Neural crest cell (in vitro differentiated cells): ENCODE measurements at places on chromosomes 13 and 19.

GRCh38 chr13:22276616-22277015, 605.7 kb downstream of the FGF9 start:
- no peak for DNase-seq

DNA sequence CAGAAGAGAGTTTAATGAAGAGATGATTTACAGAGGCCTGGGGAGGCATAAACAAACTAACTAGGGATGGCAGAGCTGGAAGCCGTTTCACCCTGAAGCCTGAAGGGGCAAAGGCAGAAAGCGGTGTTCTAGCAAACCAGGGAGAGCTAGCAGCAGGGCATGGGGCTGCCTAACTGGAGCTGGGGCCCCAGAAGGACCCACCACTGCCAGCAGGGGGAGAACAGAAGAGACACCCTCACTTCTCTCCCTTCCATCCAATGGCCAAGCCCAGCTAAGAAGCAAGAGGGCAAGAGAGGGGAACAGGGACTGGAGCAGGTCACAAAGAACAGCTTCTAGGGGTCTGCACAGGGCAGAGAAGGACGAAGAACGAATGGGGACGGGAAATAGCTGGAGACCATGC, 195.5 kb downstream of the KATNAL1 start:
- DNase-seq = no peak

- no peak for DNase-seq
Measured at GRCh38 chr13:114097893-114098688, 34.3 kb downstream of the RASA3 start.

- DNase-seq = no peak
Measured at GRCh38 chr19:1608359-1609102, 3.3 kb upstream of the UQCR11 start.

- no peak for DNase-seq
Measured at GRCh38 chr13:91303031-91303430, 44.5 kb upstream of the MIR17HG start.

DNA sequence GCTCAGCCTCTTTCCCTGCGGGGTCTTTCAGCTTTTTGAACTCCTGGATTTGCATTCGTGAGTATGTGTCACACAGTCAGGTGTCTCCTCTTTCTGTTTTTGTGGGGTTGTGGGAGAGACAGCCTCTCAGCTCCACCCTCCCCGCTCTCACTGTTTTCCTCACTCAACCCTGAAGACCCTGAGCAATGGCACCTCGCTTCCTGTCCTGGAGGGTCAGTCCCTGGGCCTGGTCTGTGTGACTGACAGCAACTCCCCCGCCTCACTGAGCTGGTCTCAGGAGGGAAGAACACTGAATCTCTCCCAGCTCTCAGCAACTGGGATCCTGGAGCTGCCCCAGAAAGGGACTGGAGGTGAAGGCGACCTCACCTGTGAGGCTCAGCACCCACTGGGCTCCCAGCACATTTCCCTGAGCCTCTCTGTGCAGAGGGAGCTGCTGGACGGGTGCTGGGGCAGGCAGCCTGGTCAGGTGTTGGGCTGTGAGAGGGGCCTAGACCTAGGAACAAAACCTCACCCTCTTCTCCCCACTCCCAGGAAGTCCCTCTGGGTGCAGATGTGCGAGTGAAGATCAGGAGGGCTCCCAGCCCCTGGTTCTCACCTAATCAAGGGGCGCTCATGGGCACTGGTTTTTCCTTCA, 4.2 kb upstream of the SIGLEC7 start:
- DNase-seq = no peak

DNA sequence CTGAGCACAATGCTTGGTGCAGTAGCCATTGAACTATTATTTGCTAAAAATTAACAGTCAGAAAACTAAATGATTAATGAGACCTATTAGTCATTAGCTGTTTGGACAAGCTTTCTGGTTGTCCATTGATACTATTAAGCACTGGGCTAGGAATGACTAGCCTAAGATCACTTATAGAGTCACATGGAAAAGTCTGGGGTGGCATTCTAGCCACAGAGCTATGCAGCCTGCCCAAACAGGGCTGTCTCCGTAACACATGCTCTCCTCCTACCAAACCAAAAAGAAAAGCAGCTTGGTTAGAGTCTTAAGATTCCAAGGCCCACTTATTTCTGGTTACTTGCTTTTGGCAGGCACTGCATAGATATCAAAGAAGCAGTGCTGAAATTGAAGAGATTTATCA, 193.5 kb upstream of the NBEA start:
- DNase-seq = no peak

DNA sequence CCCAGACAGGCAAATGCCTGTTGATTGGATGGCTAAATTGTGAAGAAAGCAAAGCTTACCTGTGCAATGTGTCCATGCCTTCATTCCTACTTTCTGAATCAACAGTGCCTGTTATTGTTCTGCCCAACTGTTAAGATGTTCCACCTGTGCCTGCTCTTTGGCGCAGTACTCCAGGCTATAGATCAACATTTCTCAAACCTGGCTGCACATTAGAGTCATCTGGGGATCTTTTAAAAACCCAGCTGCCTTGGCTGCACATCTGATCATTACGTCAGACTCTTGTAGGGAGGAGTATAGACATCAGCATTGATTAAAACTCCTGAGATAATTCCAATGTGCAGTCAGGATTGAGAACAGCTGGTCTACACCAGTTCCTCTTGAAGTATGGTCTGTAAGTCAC, 16.2 kb upstream of the CPB2 start:
- DNase-seq = no peak

DNA sequence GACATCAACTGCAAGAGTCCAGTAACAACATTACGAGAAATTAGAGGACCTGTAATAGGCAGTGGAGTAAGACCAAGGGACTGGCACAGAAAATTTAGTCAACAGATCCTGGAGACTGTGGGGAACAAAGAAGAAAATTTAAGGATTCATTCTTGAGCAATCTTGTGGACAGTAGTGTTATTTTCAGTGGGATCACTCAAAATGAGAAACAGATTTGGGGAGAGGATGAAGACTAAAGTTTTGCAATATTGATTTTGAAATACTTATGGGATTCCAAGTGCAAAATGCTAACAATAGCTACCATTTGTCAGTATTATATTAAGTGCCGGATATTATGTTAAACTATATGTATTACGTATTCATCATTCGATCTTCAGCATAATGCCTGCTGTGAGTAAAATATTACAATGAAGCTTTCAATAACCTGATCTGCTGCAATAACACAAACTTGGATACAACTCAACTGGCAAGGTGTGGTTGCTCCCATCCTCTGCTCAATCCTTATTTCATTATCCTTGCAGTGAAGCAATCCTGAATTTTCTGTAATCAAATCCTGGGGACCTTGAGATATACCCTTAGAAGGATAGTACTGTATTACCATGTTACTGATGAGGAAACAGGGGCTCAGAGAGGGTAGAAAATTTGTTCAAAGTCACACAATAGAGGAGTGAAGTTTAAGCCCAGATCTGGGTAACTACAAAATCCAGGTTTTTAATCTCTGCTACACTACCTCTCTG, 84.2 kb downstream of the SACS start:
- no peak for DNase-seq

- no peak for DNase-seq
Measured at GRCh38 chr13:105426441-105426840, 1109.0 kb downstream of the EFNB2 start.

DNA sequence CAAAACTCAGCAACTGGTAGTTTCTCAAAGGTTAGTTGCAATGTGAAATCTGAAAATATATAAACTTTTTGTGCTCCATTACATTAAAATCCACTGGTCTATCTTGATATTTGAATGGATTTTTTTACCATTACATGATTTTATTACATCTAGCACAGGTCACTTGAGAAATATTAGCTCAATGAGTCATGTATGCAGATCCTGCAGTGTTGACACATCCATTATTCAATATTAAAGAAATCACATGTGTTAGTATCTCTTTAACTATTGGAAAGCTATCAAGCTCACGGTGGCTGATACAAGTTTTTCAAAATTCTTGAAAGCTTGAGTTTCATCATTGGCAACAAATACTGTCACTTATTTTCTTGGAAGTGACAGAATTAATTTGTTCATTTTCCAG, 373.9 kb upstream of the TSHZ3 start:
- no peak for DNase-seq

DNA sequence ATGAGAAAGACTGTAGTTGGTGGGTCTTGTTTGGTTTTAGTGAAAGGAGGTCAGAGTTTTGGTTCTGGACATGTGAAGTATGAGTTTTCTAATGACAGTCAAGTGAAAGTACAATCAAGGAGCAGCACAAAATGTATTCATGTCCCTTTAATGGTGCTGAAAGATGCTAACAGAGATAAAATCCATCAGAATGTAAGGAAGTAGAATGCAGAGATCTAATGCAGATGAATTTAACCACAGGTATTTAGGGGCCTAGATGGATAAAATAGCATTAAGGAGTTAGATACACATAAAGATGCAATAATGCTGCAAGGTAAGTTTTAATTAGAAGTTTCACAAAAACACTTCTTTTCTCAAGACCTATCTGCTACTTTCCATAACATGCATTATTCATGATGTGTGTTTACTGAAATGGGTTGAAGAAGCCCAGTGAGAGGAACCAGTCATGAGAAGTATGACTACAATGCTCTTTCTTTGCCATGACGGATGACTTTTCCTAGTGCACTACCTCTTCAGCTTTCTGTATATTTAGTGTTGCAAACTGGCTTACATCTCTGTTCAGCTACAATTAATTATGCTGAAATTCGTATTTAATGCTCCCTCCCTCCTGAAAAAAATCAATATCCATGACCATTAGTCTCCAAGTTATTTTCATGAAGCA, 222.9 kb upstream of the HTR2A start:
- no peak for DNase-seq

DNA sequence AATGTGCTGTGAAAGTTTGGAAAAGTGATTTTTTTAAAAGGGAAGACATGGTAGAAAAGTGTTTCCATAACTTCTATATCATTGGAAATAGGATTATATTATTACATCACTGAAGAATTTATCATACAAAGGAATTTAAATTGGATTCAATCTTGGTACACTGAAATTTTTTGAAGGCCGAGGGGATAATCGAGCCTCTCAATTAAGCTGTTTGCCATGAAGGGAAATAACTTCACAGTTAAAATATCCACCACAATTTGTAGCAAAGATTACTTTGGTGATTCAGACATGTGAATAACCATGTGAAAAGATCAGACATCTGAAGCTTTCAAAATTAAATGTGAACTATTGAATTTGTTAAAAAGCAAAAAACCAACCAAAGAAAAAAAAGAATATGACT, 215.3 kb downstream of the KLF5 start:
- no peak for DNase-seq

GRCh38 chr13:49627831-49628652, at the start of gene ARL11:
TSS of gene ARL11 (plus strand) at chr13:49628507. CDS start at chr13:49630448, 1,941 bp downstream.
- no peak for DNase-seq

DNA sequence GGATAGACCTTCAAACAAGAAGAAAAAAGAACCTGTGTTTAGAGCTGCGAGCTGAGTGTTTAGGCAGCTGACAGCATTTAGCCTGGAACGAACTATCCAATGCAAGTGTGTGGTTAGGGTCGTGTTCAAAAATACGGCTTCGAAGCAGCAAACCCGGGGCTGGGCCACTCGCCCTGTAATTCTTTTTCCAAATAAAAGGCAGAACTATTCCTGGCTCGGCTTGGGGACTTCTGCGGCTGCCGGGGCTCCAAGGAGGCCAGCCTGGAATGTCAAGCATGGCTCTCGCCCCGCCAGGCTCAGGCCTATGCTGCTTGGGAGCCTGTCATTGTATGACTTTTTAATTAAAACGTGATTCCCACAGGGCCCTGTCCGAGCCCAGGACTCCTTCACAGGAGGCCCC, 51.7 kb upstream of the KLF2 start:
- DNase-seq = peak; percentile 8

DNA sequence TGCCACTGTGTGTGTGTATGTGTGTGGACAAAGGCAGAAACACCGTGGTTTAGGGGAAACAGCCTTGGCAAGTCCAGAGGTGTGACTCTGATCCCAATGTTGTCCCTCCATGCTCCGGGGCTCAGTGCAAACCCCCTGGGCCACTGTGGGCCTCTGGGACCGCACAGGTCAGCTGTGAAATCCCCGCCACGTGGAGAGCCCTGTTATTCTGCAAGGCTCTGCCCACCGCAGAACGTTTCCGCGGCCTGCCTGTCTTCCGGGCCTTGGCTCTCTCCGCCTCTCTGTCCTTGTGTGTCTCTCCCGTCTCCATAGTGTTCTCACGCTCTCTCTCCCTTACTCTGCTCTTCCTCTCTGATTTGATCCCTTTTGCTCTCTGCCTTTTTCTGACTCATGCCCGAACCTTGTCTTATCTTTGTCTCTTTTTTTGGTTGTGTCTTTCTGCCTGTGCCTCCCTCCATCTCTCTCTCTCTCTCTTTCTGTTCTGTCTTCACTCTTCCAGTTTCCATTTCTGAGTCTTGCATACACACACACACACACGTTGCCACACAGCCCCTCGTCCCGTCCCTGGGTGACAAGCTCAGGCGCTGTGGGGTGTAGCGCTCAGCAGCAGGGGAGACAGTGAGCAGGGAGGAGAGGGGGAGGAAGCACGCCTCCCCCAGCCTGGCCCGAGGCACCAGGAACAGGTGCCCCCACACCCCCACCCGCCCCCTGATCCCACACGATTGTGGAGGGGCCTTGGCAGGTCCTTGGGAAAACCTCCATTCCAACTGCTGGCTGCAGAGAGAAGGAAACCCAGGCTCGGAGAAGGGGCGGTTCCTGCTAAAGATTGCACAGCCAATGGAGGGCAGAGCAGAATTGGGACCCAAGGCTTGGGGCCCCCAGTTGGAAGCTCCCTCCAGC, 3.0 kb downstream of the TTYH1 start:
- DNase-seq = no peak

DNA sequence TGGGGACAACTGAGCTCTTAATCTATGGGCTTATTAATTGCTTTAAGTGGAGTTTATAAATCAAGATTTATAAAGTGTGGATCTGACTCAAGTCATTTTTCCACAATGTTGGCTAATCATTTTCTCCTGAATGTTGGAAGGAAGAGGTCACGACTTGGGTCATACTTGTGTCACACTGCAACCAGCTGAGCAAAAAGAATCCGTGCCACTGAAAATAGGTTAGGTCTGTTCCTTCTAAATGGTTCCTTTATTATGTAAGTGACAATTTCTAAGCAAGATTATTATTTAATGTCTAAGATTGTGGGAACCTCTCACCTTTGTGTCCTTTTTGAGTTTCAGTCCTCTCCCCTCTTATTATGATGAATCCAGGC, 178.6 kb downstream of the SHISA2 start:
- DNase-seq = no peak

DNA sequence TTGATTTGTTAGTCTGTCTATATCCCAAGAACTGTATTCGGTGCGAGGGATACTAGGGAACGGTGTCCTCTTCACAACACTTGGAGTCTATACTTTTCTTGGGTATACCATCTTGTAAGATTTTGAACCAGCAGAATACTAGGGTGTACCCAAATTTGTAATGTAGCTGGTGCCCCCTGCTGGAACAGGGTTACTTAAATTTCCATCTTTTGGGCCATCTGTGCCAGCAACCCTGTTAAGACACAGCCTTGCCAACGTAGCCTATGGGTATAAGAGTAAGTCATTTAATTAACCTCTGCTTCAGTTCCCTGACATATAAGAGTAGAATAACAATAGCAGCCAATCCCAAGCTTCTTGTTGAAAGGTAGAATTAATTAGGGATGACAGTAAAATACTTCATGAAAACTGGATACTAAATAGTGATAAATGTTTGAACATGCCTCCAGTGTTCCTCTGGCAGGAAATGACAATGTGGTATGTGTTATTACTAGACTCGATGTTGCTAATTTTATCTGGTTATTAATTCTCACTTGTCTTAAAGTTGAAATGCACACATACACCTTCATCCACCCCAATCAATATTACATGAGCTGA, 607.6 kb downstream of the FGF9 start:
- peak; percentile 47 for DNase-seq

GRCh38 chr13:80873589-80873988, 532.7 kb upstream of the SPRY2 start:
- no peak for DNase-seq

- no peak for DNase-seq
Measured at GRCh38 chr19:3826163-3826562, 40.0 kb upstream of the MATK start.

GRCh38 chr19:6958791-6959190, 62.4 kb downstream of the MBD3L2B start:
- DNase-seq = no peak
